Hematopoietic multipotent progenitor cell treated with erythropoietin and hydrocortisone succinate and interleukin-3 and kit ligand, for 8 days (in vitro differentiated cells): ENCODE measurements at places on chromosomes 11 and 22.

- no peak for DNase-seq
Observed at GRCh38 chr11:78699609-78700135, 125.0 kb upstream of the NARS2 start.

GRCh38 chr22:48942698-48943566 is 884.7 kb downstream of the BRD1 start:
- DNase-seq: no peak

- no peak for DNase-seq
Observed at GRCh38 chr11:71184421-71185210, 67.8 kb downstream of the SHANK2 start.

DNA sequence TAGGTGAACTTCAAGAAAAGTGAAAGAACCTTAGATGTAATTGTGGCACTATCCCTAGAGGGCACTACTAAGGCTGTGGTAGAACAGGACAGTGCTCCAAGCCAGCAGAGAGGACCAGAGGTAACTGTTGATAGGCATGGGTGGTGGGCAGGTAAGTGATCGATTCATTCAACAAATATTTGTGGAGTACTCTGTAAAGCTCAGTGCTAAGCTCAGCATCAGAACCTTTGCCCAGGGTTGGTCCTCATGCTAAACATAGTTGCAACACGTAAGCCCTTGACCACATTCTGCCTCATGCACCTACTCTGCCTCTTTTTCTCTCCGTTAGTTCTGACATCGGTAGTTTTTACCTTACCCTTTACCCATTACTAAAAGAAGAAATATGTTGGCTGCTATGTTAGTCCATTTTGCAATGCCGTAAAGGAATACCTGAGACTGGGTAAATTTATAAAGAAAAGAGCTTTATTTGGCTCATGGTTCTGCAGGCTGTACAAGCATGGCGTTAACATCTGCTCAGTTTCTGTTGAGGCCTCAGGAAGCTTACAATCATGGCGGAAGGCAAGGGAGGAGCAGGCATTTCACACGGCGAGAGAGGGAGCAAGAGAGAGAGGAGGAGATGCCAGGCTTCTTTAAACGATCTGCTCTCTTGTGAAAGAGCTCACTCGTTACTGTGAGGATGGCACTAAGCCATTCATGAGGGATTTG is 18.4 kb upstream of the NNMT start:
- no peak for DNase-seq

- DNase-seq: no peak
Observed at GRCh38 chr11:9672288-9672916, 8.5 kb downstream of the SWAP70 start.

GRCh38 chr11:71962428-71963038 is 33.7 kb downstream of the RNF121 start:
- peak; percentile 49 for DNase-seq

- DNase-seq: no peak
Observed at GRCh38 chr11:116221351-116221750, 551.4 kb downstream of the BUD13 start.

DNA sequence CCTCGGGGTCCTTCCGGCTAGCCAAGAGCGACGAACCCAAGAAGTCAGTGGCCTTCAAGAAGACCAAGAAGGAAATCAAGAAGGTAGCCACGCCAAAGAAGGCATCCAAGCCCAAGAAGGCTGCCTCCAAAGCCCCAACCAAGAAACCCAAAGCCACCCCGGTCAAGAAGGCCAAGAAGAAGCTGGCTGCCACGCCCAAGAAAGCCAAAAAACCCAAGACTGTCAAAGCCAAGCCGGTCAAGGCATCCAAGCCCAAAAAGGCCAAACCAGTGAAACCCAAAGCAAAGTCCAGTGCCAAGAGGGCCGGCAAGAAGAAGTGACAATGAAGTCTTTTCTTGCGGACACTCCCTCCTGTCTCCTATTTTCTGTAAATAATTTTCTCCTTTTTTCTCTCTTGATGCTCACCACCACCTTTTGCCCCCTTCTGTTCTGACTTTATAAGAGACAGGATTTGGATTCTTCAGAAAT is 1.9 kb upstream of the GCAT start:
- peak; percentile 21 for DNase-seq

- no peak for DNase-seq
Observed at GRCh38 chr11:95057959-95058358, 8.7 kb downstream of the KDM4F start.

GRCh38 chr11:117878314-117878938 is 2.0 kb upstream of the FXYD6 start:
- DNase-seq: no peak

DNA sequence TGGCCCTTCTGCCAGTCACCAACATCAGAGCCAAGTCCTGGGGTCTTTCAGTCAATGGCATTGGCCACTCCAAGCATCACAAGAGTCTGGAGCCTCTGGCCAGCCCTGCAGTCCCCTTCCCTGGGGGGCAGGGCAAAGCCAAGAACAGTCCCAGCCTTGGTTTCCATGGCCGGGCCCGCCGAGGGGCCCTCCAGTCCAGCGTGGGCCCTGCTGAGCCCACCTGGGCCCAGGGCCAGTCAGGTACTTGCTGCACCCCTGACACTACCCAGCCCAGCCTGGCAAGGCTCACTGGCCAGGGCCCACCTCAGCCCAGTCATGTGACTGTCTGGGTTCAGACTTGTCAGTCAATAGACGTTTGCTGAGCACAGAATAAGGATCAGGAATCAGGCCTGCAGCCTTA is 10.8 kb downstream of the TMEM258 start:
- no peak for DNase-seq

DNA sequence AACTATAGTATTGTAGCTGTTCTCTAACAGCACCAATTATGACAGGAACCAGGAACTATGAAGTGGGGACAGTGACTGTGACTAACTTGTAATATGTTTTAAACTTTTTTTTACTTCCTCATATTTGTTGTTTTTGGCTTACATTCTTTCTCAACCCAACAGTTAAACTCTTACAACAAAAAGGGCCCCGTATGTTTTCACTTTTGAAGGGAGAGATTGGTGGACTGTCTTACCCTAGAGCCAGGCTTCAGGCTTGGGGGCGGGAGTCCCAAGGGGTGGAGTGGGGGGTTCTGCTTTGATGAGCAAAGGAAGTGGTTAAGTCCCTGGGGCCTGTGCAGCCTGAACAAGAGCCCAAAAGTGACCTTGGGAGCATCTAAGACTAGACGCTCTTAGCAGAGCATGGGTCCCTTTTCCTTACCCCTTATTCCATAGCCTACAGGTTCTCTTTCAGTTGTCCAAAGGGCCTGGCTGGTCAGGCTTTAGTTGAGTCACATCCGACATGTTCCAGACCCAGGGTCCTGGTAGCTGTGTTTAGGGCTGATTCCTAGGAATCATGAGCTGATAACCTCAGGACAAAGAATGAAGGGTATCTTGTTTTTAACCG is 38.8 kb downstream of the STIM1 start:
- DNase-seq: peak; percentile 27

GRCh38 chr11:133834682-133835592 is 10.4 kb downstream of the SPATA19 start:
- DNase-seq: peak; percentile 25

GRCh38 chr11:77547863-77548551 is 41.7 kb upstream of the AQP11 start:
- DNase-seq: peak; percentile 81

DNA sequence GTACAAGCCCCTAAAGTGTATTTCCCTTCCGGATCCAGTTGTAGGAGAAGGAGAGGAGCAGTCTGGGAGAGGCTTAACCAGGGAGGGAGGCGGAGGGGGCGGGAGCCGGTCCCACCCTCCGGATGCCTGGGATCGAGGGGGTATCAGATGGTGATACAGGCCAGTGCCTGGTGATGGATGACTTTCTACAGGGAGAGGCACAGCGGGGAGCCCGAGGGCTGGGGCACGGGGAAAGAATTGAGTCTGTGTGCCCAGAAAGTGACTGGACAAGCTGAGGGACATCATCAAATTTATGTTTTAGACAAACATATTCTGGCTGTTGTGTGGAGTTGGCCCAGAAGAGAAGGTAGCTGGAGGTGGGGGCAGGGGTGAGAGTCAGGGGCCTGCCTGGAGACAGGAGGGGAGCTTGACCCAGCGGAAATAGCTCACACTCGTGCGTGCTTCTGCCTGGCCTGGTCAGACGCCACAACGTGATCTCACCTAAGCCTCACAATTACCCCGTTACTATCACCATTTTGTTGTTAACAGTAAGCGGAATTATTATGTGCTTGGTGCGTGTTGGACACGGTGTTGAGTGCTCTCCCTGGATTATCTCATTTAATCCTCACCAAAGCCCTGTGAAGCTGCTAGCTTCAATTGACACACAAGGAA is 42.4 kb downstream of the AMPD3 start:
- no peak for DNase-seq

DNA sequence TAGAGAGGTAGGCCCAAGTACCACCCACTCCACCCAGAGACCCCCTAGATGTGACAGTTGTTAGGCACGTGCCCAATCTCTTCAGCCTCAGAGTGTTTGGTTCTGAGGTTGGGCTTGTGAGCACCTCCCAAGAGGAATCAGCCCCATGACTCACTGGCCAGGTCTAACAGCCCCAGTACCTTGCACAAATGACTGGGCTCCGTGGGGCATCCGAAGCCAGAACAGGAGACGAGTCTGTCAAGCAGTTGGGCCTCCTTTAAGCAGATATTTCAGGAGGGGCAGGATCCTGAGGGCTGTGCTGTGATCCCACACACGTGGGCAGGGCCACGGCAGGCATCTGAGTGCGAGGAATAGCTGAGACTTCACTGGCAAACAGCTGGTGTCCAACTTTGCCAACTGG is 29.1 kb upstream of the FGF19 start:
- no peak for DNase-seq

DNA sequence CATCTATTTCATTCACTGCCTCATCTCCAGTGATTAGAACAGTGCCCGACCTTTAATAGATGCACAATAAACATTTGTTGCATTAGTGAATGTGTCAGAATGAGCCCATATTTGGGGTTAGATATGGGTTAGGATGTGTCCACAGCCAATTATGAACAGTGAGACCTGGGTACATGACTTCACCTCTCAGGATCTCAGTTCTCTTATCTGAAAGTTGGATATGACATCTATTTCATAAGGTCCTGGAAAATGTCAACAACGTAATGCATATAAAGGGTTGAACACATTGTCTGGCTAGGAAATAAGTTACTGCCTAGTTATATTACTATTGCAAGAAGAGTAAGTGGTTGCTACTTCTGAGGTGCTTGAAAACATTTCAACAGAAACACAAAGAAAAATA is 79.7 kb upstream of the LDLRAD3 start:
- DNase-seq: no peak

- DNase-seq: no peak
Observed at GRCh38 chr11:35791088-35791958, 128.7 kb downstream of the TRIM44 start.
